ENCODE measurements at places on chromosomes 6 and 20. TPM values are rescaled to one million over a fixed set of nuclear protein-coding genes. Genes with fewer than 3 reads are reported as not detected.

Gene TMEM217
- total RNA-seq, result 0.49 TPM

Gene ZBTB46
- total RNA-seq, result 18.7 TPM

Gene CRISP2
- total RNA-seq, result 0.49 TPM

Gene TCFL5
- 8.9 TPM for total RNA-seq

Gene SLC12A5
- 17.2 TPM for total RNA-seq

Gene RFX6
- total RNA-seq, result not detected

Gene LPIN3
- 0.49 TPM for total RNA-seq

Gene SMPDL3A
- total RNA-seq, result 8.9 TPM

Gene SLC17A1
- not detected for total RNA-seq

Gene CGA
- not detected for total RNA-seq

Gene KCNG1
- total RNA-seq, result 18.2 TPM

Gene KHDC1L
- total RNA-seq, result 0.49 TPM

Gene TDP2
- total RNA-seq, result 25.1 TPM

Gene PI3
- total RNA-seq, result not detected

Gene QRSL1
- total RNA-seq, result 15.5 TPM

Gene ERVFRD-1
- total RNA-seq, result not detected

Gene GABRR1
- total RNA-seq, result not detected

Gene ADAM33
- 2.0 TPM for total RNA-seq

Gene HSF2
- 61.2 TPM for total RNA-seq

Gene FKBP1C
- total RNA-seq, result not detected

Gene MAP1LC3A
- total RNA-seq, result 49.2 TPM

Gene DEFB132
- not detected for total RNA-seq

Gene LAMA2
- total RNA-seq, result 11.8 TPM

Gene MRAP2
- 2.5 TPM for total RNA-seq

Gene TGM3
- total RNA-seq, result 0.25 TPM

Gene LIME1
- 2.7 TPM for total RNA-seq

Gene DPPA5
- total RNA-seq, result not detected

Gene GTSF1L
- not detected for total RNA-seq

Gene TRIM40
- total RNA-seq, result not detected

Gene DEFB121
- total RNA-seq, result not detected

Gene ADGRF5
- 7.9 TPM for total RNA-seq

Gene OR2B6
- not detected for total RNA-seq

Gene PRR18
- 0.25 TPM for total RNA-seq

Gene EYS
- 2.0 TPM for total RNA-seq

Gene ANKRD60
- not detected for total RNA-seq

Gene VSTM2L
- 164 TPM for total RNA-seq

Gene MOG
- total RNA-seq, result 0.25 TPM

Gene VIP
- total RNA-seq, result 3.0 TPM

Gene C6orf15
- not detected for total RNA-seq

Gene PGC
- total RNA-seq, result 0.49 TPM

Gene APCDD1L
- not detected for total RNA-seq

Gene TTK
- 4.4 TPM for total RNA-seq

Gene MAFB
- 11.1 TPM for total RNA-seq

Gene HTR1B
- 2.2 TPM for total RNA-seq

Gene HLA-G
- not detected for total RNA-seq

All from temporal lobe (tissue), 4 donors.